HFFc6 (cell line): ENCODE measurements at places on chromosomes 1 and 21.

GRCh38 chr1:158180741-158181576 is at the start of gene CD1D:
Gene CD1D (plus strand): TSS chr1:158180895. CDS start chr1:158181102, 207 bp downstream.
- DNase-seq: no peak

GRCh38 chr1:50352428-50352827 is 70.8 kb downstream of the DMRTA2 start:
- DNase-seq: no peak

- peak; percentile 14 for DNase-seq
These were observed 78.9 kb upstream of the RAB4A start for GRCh38 chr1:229192031-229192430.

DNA sequence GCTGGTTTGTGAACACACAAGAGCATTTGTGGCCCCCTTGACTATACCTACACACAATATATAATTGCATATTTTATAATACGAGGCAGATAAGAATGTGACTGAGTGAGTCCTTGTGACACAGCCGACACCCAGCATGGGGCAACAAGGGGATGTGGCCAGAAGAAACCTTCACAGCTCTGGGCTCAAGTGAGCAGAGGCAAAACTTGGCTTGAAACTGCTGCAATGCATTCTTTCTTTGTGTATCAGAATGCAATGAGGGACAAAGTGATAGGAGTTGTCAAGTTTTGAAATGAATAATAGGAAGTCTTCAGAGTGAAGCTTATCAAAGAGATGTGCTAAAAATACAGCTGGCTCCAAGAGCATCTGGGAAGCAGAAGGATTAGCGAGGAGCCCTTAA is 124.0 kb upstream of the C8B start:
- no peak for DNase-seq

GRCh38 chr1:208731981-208732821 is 488.0 kb upstream of the PLXNA2 start:
- no peak for DNase-seq

GRCh38 chr1:48659801-48660200 is 116.9 kb downstream of the BEND5 start:
- no peak for DNase-seq

DNA sequence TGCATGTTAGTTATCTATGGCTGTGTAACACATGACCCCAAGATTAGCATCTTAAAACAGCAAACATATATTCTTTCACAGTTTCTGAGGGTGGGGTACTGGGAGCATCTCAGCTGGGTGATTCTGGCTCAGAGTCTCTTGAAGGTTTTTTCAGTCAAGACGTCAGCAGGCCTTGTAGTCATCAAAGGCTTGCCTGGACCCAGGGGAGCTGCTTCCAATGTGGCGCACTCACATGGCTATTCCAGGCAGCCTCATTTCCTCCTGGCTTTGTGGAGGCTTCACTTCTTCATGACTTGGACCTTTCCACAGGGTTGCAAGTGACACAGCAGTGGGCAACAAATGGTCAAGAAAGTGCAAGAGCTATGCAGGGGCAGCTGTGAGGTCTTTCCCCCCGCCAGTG is 114.7 kb downstream of the ACTL8 start:
- DNase-seq: peak; percentile 4

GRCh38 chr1:15180189-15180588 is 26.6 kb downstream of the TMEM51 start:
- no peak for DNase-seq

DNA sequence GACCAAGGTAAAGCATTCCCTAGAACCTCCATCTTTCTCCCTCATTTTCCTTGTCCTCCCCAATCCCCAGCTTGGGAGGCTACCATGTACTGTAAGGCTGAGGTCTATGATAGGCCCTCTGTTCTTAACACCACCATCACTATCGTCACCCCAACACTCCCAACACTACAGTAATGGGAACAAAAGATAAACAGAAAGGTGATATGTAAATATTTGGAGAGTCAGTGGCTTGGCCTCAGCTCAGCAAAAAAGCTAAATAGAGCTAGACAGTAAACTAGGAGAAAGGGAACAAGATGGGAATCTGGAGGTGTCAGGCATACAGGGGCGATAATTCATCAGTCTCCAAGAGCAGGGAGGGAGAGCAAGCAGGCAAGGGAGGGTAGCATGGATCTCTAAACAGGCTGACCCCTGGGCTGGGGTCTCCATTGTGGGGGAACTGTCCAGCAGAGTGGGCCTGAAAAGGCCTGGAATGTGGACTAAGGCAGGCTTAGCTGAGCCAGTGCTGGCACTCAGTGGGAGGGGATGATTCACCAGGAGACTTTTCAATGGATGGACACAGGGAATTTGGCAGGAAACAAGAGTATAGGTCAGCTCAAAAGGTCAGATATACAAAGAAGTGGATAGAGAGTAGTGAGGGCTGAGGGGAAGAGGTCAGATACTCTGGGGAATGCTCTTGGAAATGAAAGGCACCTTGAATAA is 6.7 kb downstream of the WNT2B start:
- peak; percentile 45 for DNase-seq

DNA sequence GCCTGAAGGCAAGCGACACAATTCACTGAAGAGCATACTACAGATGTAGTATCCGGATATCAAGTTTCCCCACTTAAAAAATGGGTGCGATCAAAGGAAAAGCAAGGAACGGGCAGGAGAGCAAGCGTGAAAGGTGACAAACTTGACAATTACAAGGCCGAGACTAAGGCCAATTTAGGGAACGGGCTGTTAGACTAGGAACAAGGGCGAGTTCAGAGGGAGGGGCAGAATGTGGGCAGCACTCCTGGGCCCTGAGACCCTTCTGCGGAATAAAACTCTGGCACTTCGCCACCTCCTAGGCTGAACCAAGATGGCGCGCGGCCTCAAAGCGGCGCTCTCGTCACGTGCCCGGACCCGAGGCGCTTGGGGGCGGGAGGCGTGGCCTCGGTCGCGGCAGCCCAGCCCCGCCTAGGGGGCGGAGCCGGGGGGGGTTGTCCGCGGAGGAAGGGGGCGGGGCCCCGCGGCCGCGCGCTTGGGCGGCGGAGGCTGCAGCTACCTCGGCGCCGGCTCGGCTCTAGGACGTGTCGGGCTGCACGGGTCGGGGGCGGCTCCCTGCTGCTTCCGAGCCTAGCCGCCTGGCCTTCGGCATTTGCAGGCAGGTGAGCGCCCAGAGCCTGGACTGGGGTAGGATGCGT is at the start of gene PPFIA4:
PPFIA4 (plus strand) TSS at position 461 of the 635 bp plus-strand sequence. CDS start 12,518 bp downstream, outside the sequence.
- DNase-seq: peak; percentile 26
